ENCODE measurements at places on chromosomes 3 and 15.

DNA sequence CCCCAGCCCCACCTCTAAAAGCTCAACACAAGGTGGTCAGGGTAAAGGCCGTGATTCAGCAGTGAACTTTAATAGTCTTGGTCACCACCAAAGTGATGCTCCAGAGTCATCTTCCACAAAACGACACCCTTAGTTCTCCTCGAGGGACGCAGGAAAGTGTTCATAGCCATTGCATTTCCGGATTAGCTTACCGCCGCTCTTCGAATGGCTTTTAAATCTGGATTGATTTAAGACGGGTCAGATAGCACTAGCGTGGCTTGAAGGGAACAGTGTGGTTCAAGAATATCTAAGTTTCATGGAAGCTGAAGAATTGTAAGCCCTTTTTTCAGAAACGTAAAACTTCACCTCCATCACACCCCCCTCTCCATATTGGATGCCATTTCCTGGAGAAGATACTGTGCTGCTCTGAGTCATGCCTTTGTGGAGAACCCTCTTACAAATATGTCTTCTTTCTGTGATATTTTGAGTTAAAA lies 829 bp downstream of the RNF7 start:
- no peak for DNase-seq

- no peak for DNase-seq
Observed at GRCh38 chr15:77282333-77282732, 137.6 kb downstream of the PEAK1 start.

- no peak for DNase-seq
Observed at GRCh38 chr3:127458696-127459604, 131.6 kb downstream of the TPRA1 start.

GRCh38 chr15:77160562-77161478 lies 89.9 kb upstream of the TSPAN3 start:
- DNase-seq, result no peak

DNA sequence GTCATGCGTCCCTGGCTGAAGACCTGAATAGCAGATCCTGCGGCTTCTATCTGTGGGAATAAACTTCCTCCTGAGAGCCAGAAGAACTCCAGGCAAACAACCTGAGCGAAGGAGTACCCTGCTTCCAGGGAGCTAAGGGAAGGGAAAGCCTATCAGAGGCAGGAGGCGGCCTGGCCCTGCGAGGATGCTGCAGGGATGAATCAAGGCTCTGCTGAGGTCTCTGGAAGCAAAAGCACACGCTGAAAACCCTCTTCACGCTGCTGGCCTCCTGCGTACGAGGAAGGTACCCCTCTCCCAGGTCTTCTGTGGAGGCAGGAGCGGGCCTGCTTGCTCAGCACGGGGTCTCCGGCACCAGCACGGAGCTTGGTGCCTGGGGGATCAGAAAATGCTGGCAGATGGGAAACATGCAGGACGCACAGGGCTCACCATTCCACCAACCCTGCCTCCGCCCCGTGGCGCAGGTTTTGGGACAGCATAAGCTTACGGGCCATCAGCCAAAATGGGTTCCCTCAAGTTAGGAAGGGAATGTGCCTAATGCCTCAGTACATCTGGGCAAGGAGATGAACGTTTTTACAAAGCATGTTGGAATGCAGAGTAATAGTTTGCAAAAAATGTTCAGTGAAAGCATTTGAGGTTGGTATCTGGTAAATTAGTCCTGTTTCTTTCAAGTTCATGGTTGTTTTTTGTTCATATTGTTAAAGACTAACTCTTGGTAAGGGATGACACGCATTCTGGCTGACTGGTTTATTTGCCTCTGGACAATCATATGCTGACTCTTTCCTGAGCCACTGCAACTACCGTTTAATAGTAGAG lies 72.3 kb downstream of the CHSY1 start:
- peak; percentile 41 for DNase-seq

GRCh38 chr15:74768771-74769342 lies 13.0 kb upstream of the CSK start:
- DNase-seq, result peak; percentile 48

GRCh38 chr3:47475029-47475569 lies 642 bp downstream of the SCAP start:
- DNase-seq, result no peak

GRCh38 chr3:38587548-38588131 lies 61.8 kb downstream of the SCN5A start:
- DNase-seq, result no peak

- peak; percentile 50 for DNase-seq
Observed at GRCh38 chr3:42843713-42844411, 31.8 kb downstream of the CYP8B1 start.

GRCh38 chr3:129594409-129594808 lies 12.1 kb downstream of the PLXND1 start:
- no peak for DNase-seq

- DNase-seq, result no peak
Observed at GRCh38 chr3:153539263-153539662, 377.2 kb downstream of the RAP2B start.

GRCh38 chr15:68815598-68815997 lies 5.1 kb downstream of the ANP32A start:
- no peak for DNase-seq

- DNase-seq, result no peak
Observed at GRCh38 chr3:113291572-113291971, 80.2 kb downstream of the BOC start.

DNA sequence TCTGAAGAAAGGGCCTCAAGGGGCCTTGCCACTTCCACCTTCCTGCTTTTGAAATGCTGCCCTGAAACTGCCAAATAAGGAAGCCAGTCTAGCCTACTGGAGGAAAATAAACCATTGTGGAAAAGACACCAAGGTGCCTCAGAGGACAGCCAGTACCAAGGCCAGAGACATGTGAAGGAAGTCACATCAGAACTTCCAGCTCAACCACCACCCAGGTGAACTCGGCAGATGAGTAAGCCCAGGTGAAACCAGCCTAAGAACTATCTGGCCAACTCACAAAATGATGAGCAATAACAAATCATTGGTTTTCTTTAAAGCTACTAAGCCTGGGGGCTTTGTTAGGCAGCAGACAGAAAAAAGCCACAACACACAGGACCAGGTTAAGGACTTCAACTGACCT lies 103.0 kb downstream of the MAGI1 start:
- DNase-seq, result no peak

DNA sequence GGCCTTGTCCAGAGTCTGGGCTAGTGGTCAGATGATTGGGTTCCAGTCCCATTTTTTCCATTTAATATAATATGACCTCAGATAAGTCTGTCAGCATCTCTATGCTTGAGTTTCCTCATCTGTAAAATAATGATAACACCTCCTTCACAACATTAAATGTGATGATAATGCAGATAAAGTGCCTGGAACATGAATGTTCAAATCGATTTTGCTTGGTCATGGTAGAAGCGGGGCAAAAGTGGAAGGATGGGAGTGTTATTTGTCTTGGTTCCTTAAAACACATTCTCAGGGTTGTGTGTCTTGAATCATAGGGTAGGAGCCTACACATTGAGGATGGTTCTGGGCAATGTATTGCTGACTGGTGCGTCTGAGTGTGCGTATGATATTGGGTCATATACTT lies 16.9 kb downstream of the ARIH2 start:
- no peak for DNase-seq

DNA sequence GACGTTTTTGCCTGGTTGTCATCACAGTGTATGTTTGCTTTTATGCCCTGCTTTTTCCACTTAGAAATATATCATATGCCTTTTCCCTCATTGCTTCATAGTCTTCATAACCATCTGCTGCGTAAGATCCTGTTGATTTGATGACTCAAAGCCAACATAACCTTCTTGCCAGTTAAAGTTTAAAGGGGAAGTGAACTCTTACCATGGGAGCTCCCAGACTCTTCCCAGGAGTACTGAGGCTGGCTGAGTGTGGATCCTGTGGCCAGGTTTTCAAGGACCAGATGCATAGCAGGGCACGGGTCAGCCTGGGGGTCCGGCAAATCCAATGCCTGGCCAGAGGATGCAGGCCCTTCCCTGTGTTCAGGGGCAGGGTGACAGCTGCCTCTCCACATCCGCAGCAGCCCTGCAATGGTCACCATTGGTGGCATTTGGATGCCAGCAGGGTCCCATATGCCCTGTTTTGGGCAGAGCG lies 42.0 kb upstream of the SACM1L start:
- peak; percentile 15 for DNase-seq

DNA sequence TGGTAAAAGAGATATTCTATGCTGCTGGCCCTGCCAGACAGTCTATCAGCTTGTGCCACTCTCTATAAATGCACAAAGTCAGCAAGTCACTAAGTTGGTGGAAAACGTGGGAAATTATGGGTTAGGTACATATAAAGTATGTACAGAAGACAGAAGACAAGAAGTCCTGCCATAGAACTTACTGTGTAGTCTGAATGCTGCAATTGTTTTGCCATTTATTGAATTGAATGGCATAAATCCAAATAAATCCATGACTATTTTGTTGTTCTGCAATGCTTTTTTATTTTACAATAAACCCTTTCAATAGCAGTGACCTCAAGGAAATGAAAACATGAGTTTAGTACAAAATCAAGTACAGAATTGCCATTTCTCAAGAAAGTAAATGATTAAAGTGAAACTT lies 34.1 kb upstream of the TM4SF1 start:
- no peak for DNase-seq

GRCh38 chr3:84318273-84318809 lies 640.4 kb upstream of the CADM2 start:
- no peak for DNase-seq

DNA sequence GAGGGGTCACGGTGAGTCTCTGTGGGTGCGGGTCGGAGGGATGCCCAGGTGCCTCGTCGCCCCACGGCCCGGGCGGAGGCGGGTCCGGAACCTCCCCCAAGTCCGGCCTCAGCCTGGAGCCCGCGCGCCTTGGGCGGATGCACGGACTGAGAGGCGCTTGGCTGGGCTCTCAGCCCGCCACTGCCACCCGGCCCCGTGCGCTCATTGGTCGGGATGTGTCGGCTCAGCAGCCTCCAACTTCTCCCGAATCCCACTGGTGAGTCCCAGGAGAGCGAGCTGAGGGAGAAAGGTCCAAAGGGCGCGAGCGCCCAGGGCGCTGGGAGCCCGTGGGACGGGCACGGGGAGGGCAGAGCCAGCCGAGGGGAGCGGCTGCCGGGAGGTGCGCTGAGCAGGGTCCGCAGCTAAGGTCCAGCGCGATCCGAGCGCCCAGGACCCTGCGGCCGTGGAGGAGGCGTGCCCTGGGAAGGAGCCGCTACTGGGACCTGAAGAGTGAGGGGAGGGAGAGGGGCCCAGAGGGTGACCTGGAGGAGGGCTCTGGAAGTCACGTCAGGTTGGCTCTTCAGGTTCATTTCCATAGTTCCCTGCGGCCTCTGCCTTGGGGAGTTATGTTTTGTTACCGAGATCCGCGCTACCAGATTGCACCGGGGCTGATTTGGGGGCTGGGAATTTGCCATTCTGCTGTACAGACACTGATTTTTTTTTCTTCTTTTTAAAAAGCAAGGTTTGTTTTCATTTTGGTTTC lies at the start of gene MME:
Gene MME (plus strand): TSS at position 574 of the 742 bp plus-strand sequence. CDS start 3,849 bp downstream, outside the sequence.
- peak; percentile 35 for DNase-seq

DNA sequence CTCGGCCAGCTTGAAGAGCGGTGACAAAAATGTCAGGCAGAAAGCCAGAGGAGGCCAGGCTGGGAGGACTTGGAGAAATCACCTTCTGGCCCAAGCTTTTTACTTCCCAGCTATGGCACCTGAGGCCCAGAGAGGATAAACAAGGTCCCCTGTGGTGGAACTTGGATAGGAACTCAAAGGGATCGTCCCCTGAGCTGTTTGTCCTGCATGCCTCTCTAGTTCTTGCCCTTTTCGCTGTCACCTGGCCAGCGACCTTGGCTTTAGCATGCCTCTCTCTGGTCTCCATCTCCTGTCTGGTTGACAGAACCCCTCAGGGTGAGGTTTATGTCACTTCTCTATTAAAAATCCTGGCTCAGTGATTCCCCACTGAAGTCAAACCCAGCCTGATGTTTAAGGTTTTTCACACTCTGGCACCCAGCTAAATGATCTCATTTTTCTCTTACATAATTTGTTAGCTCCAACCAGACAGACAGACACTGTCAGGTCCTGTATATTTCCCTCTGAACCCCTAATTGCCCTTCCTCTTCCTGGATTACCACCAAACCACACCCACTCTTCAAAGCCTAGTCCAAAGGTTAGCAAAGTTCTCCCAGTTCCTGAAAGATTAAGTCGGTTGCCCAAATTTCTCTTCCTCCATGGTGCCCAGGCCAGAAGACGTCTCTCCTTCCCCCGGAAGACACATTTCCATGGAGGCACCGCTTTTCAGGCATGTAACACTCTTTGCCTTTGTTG lies 169.1 kb downstream of the FAM43A start:
- DNase-seq, result no peak

- DNase-seq, result no peak
Observed at GRCh38 chr3:18655827-18656226, 230.7 kb upstream of the SATB1 start.

DNA sequence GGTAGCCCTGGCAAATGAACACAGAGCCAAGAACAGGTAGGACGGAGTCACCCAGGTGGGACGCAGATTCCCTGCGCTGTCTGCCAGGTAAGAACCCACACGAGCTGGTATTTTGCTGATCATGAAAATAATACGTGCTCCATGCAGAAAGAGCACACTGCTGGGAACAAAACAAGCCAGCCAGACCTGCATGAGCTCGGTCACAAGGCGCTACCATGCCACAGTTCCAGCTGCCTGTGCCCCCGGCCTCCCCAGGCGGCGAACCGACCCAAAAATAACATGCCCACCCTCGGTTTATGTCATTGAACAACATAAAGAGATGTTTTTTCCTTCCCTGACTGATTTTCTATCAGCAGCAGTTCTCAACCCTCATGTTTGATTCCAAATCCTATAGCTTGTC lies 25.8 kb downstream of the CYFIP1 start:
- no peak for DNase-seq

GRCh38 chr3:172061724-172062184 lies 22.4 kb downstream of the FNDC3B start:
- peak; percentile 41 for DNase-seq

- DNase-seq, result no peak
Observed at GRCh38 chr15:88898736-88899135, 3.4 kb upstream of the HAPLN3 start.

DNA sequence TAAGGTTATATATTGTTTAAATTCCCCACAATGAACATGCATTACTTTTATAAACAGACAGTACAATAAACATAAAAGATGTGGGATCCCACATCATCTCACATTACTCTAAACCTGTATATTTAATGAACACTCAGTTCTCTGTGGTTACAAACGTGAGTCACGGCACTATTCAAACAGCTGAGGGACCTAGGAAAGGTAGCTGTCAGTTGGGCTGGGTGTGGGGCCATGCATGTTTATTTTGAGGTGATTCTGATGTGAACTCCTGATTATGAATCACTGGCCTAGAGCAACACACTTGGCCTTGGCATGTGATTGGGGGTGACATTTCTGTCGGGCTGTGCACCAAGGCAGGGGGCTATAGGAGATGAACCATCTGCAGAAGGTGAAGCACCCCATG lies 147.6 kb upstream of the HACD2 start:
- DNase-seq, result no peak

DNA sequence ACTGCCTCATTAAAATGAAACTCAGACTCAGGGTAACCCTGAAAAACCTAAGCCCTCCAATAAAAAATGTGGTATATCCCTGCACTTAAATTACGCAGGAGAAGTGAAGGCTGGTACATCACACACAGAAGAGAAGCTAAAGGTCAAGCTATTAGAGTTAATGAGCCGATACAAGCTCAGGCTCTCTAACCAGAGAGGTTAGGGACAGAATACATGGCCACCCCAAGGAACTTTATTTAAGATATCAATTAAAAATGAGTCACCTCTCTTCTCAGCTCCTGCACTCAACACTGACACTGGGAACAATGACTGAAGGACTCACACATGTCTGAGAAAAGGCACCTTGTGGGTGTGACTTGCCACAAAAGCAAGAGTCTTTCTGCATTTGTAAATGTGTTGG lies 800.6 kb upstream of the CFAP20DC start:
- no peak for DNase-seq

- DNase-seq, result no peak
Observed at GRCh38 chr3:189260556-189261493, 89.1 kb downstream of the TPRG1 start.

GRCh38 chr3:68206524-68207117 lies 552.2 kb upstream of the SUCLG2 start:
- DNase-seq, result no peak
